ENCODE measurements at places on chromosomes 12 and 14.
A peak's percentile ranks its signal among the peaks of the same experiment; 100 is the strongest.

- DNase-seq: no peak
Observed at GRCh38 chr14:52318826-52319645, 4.9 kb downstream of the PTGER2 start.

GRCh38 chr14:23640524-23641141, 4.5 kb downstream of the DHRS2 start:
- DNase-seq: peak; percentile 51

DNA sequence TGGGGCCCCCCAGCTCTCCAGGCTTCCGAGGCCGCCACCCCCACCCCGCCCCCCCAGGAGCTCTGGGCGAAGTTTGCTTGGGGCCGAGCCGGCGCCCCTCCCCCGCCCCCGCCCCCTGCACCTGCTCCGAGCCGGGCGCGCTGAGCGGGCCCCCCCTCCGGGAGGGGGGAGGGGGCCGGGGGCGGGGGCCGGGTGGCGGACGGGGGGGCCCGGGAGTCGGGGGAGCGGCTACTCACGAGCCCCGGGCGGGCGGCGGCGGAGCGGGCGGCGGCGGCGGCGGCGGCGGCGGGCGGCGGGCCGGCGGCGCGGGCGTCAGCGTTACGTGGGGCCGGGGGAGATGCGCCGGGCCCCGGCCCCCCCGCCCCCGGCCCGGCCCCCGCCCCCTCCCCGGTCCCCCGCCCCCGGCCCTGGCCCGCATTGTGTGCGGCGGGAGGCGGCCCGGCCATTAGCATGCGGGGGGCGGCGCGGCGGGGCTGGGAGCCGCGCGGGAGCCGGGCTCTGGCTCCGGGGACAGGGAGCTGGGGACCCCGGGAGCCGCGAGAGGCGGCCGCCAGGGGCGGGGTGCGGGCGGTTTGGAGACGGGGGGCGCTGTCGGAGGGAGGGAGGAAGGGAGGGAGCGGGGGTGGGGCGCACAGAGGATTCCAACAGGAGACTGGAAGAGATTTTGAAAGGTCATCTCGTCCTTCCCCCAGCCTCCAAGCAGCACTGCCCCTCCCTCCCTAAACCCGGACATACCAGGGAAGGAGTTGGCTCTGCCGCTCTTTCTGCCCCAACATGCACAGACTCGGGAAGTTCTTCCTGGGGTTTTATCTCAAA, at the start of gene ZNF219:
Gene ZNF219 (minus strand): TSS at position 580 of the 816 bp plus-strand sequence. CDS start 5,064 bp downstream, outside the sequence.
- no peak for DNase-seq

DNA sequence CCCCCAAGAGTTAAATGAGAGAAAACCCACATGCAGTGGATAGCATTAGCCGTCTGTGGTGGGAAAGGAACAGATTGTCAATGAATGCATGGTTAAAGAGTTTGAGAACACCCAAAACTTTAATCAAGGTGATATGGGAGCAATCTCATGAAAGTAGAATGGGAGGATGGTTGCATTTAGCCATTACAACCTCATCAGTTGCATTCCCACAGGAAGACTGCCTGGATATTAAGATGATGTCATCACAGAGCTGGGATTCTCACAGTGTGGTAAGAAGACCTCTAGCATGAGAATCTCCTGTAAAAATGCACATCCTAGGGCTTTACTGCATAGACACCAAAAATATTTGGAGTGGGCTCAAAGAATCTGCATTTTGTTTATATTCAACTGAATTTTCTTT, 284.9 kb downstream of the RGS6 start:
- no peak for DNase-seq

DNA sequence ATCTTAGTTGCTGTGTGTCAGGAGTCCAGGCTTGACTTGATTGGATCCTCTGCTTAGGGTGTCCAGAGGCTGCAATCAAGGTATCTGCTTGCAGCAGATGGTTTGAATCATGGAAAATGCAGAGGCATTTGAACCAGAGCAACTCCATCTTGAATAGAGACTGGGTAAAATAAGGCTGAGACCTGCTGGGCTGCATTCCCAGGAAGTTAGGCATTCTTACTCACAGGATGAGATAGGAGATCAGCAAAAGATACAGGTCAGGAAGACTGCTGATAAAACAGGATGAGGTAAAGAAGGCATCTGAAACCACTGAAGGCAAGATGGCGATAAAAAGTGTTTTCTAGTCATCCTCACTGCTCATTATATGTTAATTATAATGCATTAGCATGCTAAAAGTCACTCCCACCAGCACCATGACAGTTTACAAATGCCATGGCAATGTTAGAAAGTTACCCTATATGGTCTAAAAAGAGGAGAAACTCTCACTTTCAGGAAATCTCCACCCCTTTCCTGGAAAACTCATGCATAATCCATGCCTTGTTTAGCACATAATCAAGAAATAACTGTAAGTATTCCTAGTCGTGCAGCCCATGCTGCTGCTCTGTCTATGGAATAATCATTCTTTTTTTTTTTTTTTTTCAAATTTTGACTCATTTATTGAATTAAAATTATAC, 218.3 kb upstream of the CPNE8 start:
- DNase-seq: no peak

- no peak for DNase-seq
Observed at GRCh38 chr12:57134949-57135348, 6.7 kb downstream of the LRP1 start.

DNA sequence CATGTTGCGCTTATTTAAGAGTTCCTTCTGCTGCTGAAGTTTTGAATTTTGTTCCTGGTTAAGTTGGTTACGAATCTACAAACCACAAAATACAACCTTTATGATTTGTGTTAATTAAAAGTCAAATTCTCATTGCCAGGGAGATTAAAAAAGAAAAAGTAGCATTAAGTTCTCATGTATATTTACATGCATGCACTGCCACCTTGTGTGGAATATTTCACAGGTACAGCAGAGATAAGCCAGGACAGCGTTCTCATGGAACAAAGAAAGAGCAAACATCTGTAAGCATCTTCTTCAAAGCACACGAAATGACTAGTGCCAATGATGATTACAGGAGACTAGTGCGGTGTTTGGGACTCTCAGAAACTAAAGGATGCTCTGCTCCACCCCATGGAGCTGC, 34.2 kb downstream of the ZFYVE21 start:
- no peak for DNase-seq

DNA sequence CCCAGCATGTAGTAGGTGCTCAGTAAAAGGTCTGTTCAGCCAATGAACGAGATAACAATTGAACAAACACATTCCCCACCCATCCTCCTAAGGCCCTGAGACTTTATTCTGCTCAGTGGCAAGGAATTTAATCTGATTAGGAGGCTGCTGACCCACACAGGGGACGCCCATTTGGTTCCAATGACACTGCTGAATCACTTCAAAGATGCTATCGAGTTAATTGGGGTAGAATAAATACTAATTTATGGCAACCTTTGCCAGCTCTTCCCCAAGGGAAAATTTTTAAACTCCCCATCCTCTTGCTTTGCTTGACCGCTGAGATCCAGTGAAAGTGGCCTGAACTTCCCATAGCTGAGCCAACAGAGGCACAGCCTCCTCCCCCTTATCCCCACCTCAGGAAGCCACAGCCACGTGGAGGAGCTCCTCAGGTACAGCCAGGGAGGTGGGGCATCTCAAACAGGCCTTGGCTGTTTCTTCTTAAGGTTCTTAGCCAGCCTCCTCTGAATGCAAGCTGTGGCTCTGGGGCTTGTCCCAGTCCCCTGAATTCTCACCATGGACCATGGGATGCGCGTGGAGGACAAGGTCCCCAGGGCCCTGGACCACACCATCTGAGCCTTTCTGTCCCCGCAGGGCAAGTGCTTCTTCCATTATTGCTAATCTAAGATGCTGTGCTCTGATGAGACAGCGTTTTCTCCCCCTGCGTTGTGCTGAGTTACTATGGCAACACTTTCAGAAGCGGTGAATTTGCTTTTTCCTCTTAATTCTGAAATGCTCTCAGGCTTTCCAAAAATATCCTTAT, 26.7 kb downstream of the C14orf132 start:
- no peak for DNase-seq

- no peak for DNase-seq
Observed at GRCh38 chr14:101025696-101026095, 122.2 kb upstream of the RTL1 start.

DNA sequence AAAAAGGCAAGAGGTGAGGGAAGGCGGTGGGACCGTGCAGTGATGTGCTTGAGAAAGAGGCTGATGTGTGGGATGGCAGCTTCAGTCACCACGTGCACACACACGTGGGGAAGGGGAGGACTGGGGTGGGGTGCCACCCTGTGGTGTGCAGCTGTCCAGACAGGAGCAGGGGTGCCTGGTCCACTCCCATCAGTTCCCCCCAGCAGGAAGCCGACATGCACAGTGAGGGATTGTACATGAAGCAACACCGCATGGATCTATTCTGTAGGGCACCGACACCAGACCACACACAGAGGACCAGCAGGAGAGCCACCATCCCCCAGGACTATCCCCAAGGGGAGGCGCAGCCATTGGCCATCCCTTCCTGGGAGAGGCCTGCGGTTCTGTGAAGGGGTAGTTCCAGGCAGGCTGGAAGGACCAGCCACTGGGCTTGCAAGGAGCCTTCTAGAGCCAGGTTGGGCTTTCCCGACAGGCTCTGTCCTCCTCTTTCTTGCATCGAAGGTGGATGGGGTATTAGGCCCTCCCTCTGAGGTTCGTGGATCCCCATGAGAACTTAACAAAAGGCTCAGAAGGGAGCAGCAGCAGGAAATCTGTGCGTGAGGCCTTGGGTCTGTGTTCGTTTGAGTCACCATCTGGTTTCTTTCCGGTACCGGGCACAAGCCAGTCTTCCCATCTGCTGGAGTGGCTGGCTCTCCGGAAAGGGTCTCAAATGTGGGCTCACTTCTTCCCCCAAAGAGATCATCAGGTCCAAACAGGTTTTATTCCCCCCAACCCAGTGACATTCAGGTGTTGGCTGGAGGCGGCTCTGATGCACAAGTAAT, 59.8 kb downstream of the PLEKHG3 start:
- peak; percentile 58 for DNase-seq

- no peak for DNase-seq
Observed at GRCh38 chr14:68448252-68448902, 344.5 kb downstream of the ZFP36L1 start.

- no peak for DNase-seq
Observed at GRCh38 chr14:58830121-58830520, 192.4 kb downstream of the DACT1 start.

DNA sequence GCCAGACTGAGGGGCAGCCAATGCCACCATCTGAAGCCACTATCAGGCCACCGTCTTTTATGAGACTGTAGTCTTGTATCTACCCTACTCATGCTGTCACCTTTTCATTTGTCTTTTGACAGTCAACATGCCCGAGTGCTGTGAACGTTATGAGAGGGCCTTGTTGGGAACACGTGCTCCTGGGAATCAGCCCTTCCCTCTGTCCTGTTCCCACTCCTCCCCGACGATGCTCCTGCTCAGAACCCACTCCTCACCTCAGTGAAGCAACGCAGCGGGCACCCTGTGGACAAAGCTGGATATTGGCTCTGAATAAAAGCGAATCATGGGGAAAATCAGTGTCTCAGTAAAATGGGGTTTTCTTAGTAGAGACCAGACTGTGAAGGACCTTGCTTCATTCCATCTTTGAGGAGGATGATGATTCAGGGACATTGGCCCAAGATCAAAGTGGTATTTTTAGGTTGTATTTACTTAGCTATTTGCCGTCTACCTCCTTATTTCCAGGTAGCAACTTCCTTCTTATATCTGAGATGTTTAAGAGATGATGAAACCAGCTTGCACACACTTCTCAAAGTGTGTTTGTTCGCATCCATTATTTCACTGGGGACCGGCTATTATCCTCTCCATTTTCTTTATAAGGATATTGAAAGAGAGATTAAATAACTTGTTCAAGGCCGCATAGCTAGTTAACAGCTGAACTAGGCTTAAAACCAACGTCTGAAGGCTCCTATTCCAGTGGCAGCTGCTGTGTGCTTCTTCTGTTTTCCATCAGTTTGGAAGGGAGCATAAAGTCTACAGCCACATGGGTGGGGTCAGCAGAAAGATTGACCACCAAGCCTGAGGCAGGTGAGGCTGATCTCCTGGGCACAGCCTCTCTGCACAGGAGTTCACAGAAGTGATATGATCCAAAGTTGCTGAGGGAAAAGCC, 43.9 kb upstream of the CTDSP2 start:
- DNase-seq: no peak

GRCh38 chr12:95336387-95337067, 118.9 kb downstream of the VEZT start:
- DNase-seq: peak; percentile 87
